T1000 (cell line): ENCODE measurements at places on chromosomes 11 and 22.

DNA sequence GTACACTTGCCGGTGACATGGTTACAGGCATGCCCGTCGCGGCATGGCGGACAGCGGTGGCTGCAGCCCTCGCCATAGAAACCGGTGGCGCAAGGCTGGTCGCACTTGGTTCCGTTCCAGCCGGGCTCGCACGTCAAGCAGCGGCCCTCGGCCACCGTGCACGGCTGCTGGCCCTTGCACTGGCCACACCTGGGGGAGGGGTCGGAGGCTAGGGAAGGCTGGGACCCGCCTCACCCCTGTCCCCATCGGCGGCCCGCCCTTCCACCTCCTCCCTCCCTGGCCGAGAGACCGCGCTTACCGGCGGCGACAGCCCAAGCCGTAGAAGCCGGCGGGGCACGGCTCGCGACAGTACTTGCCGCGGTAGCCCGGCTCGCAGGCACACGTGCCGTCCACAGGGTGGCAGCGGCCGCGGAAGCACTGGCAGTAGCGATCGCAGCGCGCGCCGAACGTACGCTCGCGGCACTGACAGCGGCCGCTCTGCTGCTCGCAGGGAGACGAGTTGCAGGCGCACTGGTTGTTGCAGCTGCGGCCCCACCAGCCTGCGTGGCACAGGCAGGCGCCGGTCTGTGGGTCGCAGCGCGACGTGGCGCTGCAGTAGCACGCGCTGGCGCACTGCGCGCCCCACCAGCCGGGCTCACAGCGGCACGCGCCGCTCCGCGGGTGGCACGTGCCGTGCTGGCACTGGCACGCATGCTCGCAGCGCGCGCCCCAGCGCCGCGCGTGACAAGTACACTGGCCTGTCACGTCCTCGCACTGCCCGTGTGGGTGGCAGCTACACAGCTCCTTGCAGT lies 6.7 kb downstream of the SCARF2 start:
- DNase-seq: no peak

DNA sequence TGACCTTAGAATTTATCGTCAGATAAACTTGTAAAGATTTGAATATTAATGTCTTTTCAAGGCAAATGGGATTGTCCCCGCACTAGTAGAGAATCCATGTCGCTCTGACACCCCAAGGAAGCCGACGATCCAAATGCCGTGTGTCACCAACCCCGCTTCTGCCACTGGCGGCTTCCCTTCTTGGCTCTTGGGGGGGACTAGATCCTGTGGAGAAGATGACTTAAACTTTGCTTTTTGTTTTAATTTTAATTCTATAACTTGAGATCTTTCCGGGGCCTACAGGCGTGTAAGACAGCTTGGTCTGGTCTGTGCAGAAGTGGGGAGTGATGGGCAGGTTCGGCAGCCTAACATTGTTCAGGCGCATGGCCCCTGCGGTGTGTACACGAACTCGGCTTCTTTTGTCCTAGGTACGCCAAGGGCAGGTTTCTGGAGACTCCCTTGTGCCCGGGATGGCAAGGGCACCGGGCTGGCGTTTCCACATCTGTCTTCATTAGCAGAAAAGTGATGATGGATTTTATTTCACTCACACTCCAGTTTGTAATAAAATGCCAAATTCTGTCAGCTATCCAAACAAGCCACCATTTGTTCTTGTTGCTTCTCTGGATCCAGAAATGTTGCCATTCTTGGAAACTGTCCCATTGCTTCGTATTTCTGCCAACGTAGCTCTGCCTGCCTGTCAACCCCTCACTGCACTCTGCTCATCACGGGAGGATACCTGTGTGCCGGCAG lies 6.7 kb downstream of the YDJC start:
- DNase-seq: no peak

DNA sequence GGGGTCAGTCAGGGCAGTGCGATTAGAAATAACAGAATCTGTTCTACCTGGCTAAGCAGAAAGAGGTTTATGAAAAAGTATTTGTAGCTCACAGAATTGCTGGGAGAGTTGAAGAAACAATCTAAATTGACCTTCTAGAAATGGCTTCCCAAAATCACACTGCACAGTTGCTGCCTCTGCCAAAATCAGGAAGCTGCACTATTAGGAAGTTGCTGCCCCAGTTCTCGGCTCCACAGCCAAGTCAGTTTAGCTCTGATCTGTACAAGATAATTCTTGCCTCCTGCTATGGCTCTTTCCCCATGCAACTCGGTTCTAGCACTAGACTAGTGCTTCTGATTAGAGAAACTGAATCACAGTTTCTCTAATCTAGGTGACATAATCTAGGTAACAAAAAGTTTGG lies 16.0 kb upstream of the CCDC90B start:
- DNase-seq: no peak

- DNase-seq: no peak
Measured at GRCh38 chr11:68924073-68924925, 20.6 kb downstream of the IGHMBP2 start.

DNA sequence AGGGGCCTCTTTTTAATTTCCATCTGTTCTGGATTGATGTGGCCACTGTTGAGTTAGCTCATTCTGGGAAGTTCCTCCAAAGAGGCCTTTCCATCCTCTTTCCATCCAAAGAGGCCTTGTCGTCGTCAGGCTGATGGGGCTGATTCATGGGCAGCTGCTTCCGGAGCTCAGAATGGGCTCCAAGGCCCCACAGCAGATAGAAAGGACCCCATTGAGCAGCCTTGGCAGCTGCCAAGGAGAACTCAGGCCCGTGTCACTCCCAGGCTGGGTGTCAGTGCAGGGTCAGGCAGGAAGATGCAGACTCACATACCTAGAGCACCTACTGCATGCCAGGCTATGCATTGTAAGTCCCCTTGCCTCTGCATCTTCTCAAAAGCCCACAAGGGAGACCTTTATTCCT lies 524.1 kb downstream of the MIAT start:
- no peak for DNase-seq

GRCh38 chr11:74288911-74289310 lies 22.5 kb downstream of the P4HA3 start:
- DNase-seq: no peak

DNA sequence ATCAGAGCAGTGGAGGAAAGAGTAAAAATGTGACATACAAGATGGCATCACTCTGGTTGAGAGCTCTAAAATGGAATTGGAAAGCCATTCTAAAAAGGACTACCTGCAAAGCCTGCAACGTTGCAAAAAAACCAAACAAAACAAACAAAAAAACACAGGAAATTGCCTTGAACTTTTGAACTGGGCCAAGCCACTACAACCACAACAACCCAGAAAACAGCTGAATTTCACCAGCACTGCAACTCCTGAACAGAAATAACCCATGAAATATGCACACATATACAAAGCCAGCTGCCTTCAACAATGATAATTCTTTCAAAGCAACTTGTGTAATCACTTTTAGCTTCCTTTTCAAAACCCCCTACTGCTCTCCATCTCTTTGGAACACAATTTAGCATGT lies 326.6 kb upstream of the LRRC4C start:
- DNase-seq: no peak

- DNase-seq: no peak
Measured at GRCh38 chr11:7759010-7759409, 37.7 kb downstream of the OR5P2 start.
